ENCODE measurements at places on chromosomes 7 and 10.

GRCh38 chr10:82402906-82403401, 528.0 kb downstream of the NRG3 start:
- DNase-seq = no peak

GRCh38 chr10:132374612-132375011, 22.4 kb upstream of the PWWP2B start:
- no peak for DNase-seq

- peak; percentile 1 for DNase-seq
These were observed 7.5 kb downstream of the AGK start for GRCh38 chr7:141558544-141559183.

DNA sequence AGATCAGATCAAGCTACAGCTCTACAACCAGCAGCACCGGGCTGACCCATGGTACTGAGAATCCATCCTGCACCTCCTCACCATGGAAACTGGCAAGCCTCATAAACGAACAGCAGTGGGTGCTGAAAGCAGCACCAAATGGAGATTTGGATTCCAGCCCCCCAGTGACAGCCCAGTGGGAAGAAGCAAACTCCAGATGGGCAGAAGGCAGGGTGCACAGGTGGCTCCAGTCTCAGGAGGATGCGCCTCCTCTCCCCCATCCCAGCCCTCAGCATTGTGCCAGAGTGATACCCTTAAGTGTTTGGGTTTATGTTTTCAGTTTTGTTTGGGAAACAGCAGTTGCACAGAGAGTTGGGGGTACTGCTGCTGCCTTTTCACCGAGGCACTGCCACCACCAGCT, 20.6 kb upstream of the SMO start:
- no peak for DNase-seq

DNA sequence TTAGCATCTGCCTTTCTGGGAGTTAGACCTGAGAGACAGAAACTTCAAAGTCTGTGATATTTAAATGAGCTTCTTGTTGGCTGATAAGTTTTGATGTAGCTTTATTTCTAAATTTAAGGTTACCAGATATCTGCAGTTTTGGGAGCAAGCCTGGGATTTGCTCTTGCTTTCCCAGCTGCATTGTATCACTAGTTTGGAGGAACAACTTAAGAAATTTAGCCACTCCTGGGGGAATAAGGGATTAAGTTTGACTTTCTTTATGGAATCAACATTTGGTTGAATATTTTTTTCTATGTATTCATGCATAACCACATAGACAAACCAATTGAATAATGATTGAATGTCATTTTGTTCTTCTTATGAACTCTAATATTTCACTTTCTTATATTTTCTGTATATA, 178.6 kb downstream of the POLR1F start:
- no peak for DNase-seq

GRCh38 chr7:70657571-70657970, 474.4 kb upstream of the GALNT17 start:
- no peak for DNase-seq

DNA sequence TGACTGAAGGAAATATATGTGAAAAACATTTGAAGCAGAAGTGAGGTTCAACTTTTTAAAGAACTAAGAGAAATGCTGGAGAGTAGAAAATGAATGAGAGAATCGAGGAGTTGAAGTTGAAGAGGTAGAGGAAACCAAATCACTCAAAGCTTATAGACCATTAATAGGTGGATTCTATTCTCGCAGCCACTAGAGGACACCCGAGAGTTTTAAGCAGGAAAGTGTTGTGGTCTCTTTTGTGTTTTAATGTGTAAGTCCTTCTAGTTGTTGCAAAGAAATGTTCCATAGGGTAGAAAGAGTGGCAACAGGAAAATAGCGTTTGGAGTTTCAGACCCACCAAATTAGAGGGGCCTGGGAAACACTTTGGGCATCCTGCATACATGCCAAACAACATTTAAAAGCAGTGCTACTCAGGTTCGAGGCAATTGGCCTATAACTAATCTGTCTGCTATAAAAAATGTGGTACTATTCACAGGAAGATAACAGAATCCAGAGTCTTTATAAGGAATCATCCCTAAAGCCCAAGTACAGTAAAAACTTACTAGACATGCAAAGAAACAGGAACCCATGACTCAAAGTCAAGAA, 75.3 kb upstream of the TAS2R16 start:
- no peak for DNase-seq

DNA sequence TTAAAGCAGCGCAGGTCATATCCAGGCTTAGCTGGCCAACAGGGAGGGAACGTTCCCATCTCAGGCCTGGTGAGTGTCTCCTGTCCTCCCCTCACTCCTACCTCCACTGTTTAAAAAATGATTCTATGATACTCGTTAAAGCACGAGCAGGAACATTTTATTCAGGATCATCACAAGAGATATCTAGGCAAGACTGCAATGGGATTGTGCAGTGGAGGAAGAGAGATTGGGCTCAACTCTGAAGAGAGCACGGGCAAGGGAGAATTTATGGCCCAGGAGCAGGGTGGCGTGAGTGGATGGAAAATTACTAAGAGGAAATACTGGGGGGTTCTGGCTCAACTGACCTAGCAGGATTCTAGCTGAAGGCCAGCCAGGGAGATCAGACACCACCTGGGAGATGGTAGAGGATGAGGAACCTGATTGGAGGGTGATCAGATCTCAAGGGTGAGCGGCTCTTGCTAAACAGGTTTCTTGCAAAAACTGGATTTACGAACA, 9.0 kb upstream of the HSPB1 start:
- no peak for DNase-seq

GRCh38 chr7:111029574-111030251, 61.2 kb upstream of the LRRN3 start:
- peak; percentile 74 for DNase-seq

DNA sequence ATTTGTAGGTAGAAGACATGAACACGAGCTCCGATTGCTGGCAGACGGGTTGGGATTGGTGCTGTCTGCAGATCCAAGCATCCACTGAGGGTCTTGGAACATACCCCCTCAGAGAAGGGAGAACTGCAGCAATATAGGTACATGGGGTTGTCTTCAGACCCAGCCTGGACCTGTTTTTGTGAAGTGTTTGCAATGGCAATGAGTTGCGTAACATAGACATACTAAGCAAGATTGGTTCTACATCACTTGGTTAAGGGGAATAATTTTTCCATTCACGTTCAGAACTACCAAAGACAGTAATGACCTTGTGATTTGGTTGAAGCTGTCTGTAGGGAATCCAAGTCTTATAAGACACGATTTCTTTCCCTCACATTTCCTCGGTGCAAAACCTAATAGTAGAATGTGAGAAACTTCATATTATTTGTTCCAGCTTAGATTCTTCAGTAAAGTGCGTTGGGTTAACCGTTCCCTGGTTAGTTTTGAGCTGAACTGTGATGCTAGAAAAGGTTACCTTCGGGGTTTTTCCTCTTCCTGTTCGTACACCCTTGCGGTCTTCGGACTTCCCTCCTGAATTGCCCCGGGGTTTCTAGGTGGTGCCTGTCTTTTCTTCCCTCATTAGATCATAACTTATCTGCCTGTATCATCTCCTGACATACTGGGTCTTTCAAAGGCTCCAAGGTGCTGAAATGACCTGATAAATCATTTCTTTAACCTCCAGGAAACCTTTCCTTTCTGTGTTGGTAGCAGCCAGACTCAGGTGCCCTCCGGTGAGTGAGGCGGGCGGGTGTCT, 14.4 kb downstream of the PROSER2 start:
- no peak for DNase-seq

DNA sequence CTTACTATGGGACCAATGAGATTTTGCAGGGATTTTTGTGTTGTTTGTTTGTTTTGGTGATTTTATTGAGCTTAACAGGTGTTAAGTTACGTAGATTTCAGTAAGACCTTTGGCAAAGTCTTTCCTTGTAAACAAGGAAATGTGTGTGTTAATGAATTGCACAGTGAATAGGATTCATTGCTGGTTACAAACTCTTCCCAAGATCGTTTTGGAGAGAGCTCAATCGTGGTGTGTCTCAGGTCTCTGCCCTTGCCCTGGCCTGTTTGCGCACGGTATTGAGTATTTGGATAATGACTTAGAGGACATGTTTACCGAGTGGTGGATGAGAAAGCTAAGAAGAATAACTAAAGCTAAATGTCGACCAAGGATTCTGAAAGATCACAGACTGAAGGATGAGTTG, 41.9 kb downstream of the PRPF18 start:
- no peak for DNase-seq

DNA sequence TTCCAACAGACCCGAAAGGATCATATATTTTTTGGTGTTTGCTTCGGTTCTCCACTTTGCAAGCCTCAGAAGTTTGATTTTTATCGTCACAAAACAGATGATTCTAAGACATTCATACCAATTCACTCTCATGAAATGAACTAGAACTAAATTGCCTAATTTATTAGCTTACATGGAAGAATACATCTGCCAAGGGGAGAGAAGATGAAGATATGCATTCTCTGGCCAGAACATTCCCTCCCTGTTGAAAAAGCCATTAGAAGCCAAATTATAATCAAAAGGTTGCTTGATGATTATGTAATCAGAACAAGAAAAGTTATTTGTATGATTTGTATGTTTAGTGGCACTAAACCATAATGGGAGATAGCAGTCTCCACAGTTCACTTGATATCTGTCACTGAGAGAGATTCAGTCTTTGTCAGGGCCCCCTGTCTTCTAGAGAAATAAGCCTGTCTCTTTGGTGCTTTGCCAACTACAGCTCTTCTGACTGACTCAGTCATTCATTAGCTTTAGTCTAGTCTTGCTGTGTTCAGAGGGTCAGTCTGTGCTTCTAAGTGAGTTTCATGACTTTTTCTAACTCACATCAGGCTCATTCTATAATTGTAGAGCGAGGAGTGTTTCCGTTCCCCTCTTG, 95.3 kb upstream of the GNAI1 start:
- DNase-seq = no peak

- no peak for DNase-seq
These were observed 40.0 kb downstream of the ZCCHC24 start for GRCh38 chr10:79405221-79405994.

- DNase-seq = no peak
These were observed 526.7 kb upstream of the NRP1 start for GRCh38 chr10:33861016-33861704.

- DNase-seq = no peak
These were observed 102.3 kb upstream of the ARHGAP21 start for GRCh38 chr10:24826009-24826408.

DNA sequence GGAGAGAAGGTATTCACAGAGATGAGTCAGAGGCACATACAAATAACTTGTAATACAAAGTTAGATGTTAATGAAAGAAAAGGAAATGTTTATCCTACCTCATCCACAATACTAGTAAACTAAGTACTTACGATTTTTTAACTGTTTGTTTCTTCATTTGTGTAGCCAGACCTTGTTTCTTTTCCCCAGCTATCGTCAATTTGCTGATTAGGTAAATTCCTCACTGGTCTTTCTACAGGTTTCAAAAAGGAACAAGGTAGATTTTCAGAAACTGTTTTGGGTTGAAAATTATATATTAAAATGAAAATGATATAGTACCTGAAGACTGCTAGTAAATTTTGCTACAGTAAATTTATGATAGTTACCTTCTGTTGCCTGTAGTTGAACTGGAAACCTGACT, 56.6 kb downstream of the PON1 start:
- DNase-seq = no peak

- DNase-seq = no peak
These were observed 45.5 kb downstream of the GTF2IRD1 start for GRCh38 chr7:74498996-74499834.

- peak; percentile 86 for DNase-seq
These were observed 5.8 kb upstream of the ZNF487 start for GRCh38 chr10:43430926-43431663.

DNA sequence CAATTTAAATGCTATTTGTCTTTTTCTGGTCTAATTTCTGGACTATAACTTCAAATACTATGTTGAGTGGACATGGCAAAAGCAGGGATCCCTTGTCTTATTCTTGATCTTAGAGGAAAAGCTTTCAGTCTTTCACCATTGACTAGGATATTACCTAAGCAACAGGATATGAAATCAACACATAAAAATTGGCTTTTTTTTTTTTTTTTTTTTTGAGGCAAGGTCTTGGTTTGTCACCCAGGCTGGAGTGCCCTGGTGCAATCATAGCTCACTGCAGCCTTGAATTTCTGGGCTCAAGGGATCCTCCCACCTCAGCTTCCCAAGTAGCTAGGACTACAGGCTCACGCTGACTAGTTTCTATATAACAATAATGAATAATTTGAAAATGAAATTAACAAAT, 90.8 kb downstream of the JMJD1C start:
- no peak for DNase-seq

DNA sequence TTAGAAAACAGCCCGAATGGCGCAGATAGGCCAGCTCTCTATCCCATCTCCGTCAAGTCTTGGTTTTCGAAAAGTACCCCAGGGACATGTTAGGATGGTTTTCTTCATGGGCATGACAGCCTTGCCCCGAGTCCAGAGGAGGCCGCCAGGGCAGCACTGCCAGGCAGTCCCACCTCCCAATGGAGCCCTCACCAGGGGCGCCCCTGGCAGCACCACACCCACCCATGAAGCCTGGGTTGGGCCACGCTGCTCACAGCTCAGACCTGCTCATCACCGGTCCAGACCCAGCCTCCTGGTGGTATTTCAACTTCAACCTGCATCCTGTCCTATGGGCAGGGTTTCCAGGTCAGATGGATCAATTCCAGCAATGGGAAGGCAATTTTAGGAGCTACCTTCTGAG, 53.3 kb downstream of the TCERG1L start:
- DNase-seq = no peak

DNA sequence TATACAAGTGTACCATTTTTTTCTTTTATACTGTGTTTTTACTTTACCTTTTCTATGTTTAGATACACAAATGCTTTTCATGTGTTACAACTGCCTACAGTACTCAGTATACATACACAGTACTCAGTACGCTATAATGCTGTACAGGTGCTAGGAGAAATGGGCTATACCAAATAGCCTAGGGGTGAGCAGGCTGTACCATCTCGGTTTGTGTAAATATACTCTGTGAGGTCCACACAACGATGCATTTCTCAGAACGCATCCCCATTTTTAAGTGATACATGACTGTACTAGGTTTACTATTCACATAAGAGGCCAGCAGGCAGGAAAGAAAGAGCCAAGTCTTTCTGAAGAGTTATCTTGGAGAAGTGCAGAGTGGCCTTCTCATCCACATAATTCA, 426.4 kb upstream of the MTPN start:
- no peak for DNase-seq

- DNase-seq = peak; percentile 47
These were observed 12.9 kb downstream of the AGK start for GRCh38 chr7:141563956-141564623.

GRCh38 chr10:86648704-86649427, 5.5 kb upstream of the OPN4 start:
- no peak for DNase-seq

- DNase-seq = no peak
These were observed 141.5 kb downstream of the CUBN start for GRCh38 chr10:16987976-16988610.

DNA sequence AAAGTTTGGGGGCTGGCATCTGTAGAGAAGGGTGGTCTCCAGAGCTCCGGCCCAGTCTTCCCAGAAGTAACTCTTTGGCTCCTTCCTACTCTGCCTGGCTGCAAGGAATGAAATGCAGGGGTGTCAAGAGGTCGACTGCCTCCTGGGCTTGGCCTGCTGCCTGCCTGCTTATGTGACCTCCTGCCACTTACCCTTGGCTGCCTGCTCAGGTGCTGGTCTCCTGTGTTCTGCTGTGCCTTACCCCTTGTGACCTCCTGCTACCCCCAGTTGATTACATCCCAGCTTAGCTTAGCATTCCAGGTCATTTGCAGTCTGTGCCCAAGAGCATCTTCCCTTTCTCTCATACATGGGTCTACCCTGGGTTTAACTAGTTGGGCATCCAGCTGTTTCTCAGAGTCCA, 180.2 kb downstream of the PTPN20 start:
- DNase-seq = no peak

- no peak for DNase-seq
These were observed 261.4 kb downstream of the GRID1 start for GRCh38 chr10:86105181-86105580.

- DNase-seq = peak; percentile 34
These were observed 315.3 kb downstream of the LHFPL3 start for GRCh38 chr7:104643587-104644217.

All from MV-4-11 (cell line).